ENCODE measurements at places on chromosomes 12 and 14.
A peak's percentile ranks its signal among the peaks of the same experiment; 100 is the strongest.

DNA sequence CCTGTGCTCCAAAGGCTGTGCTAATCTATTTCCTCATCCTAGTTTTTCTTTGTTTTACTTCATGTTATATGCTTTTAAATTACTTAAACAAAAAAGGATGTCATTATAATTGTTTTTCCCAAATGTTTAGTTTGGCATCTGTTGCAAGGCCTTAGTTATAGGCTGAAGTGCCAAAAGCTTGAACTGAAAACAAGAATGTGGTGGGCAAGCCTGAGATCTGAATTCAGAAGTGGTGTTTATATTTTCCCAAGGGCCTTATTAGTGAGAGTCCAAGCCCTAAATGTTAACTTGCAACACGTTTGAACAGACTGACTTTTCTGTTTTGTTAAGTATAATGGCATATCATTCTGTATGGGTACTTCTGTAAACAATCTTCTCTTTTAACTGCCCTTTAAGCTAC lies 326.8 kb downstream of the CCDC91 start:
- DNase-seq, result no peak

DNA sequence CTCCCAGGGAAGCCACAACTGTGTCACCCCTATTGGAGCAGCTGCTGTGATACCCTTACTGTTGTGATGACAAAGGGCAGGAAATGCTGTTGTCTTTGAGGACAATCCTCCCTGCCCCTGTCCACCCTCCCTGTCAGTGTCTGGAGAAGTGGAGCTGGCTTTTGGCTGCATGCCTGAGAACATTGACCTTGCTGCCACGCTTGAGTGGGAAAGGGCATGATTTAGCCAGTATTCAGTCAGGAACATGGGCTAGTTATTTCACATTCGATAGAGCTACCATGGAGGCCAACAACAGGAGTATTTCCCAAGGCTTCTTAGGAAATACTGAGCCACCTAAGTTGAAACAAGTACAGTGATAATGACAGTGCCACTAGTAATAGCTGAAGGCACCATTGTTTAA lies 59.4 kb downstream of the MYRFL start:
- DNase-seq, result no peak

- DNase-seq, result no peak
Measured at GRCh38 chr14:89451229-89451628, 34.2 kb upstream of the FOXN3 start.

GRCh38 chr12:117466677-117467362 lies 105.4 kb upstream of the NOS1 start:
- no peak for DNase-seq

GRCh38 chr12:51669996-51670395 lies 79.0 kb downstream of the SCN8A start:
- no peak for DNase-seq

- no peak for DNase-seq
Measured at GRCh38 chr14:35374263-35374712, 30.3 kb downstream of the NFKBIA start.

GRCh38 chr14:106691601-106692291 lies 1165.4 kb downstream of the TMEM121 start:
- no peak for DNase-seq

DNA sequence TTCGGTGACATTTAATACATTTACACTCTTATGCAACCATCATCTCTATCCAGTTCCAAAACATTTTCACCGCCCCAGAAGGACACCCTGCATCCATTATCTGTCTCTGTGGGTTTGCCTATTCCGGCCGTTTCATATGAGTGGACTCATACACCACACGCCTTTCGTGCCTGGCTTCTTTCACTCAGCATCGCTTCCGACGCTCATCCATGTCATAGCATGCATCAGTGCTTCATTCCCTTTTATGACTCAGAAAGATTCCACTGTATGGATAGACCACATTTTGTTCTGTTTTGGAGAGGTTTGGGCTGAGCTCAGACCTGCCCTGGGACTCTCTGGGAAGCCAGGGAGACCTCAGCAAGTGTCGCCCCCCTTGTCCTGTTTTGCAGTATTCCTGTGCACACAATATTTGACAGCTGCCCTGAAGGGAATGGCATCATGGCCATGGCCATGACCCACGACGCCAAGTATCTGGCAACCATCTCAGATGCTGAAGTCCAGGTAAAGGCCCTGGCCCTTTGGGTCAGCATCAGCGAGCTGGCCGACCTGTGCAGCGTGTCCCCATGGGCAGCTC lies 23.8 kb downstream of the CFAP251 start:
- no peak for DNase-seq

DNA sequence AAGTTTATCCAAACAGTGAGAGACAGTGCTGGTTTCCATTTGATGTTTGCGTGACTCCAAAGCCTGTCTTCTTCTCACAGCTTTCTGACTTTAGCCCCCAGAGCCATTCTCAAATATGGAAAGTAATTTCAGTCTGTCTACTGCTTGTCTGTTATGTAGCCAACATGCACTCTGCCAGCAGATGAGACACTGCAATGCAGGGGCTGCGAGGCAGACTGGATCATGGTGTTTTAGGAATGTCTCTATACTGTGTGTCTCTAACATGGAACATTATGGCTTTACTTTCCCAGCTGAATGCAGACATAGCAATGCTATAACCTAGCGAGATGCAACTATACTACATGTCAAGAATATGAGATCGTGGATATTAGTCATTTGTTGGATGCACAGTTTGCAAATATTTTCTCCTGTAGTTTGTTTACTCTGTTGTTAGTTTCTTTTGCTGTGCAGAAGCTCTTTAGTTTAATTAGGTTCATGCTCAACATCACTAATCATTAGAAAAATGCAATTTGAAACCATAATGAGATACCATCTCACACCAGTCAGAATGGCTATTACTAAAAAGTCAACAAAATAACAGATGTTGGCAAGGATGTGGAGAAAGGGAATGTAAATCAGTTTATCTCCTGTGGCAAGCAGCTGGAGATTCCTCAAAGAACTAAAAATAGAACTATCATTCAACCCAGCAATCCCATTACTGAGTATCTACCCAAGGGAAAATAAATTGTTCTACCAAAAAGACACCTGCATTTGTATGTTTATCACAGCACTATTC lies 235.8 kb upstream of the TMTC1 start:
- no peak for DNase-seq

GRCh38 chr12:52278575-52279421 lies 4.4 kb downstream of the KRT86 start:
- DNase-seq, result peak; percentile 64

DNA sequence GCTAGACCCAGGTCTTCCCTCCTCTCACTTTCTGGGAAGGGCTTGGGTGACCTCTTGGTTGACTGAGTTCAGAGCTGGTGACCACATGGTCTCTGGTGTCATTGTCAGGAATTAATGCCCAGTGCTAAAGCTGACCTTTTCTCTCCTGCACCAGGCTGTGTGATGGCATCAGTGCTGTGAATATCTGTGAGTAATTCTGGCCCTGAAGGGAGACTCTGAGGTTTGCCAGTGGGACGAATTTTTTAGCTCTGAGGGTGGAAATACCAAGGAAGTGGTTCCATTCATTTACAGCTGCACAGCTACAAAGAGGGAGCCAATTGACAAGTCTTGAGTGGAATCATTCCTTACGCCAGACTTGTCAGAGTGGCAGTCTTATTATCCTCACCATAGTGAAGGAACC lies 6.2 kb upstream of the KRT86 start:
- DNase-seq, result no peak

- no peak for DNase-seq
Measured at GRCh38 chr12:12563290-12563928, 746 bp upstream of the DUSP16 start.

- DNase-seq, result no peak
Measured at GRCh38 chr12:23049180-23049579, 424.2 kb downstream of the ETNK1 start.

- DNase-seq, result no peak
Measured at GRCh38 chr12:122142857-122143256, 31.2 kb downstream of the IL31 start.

GRCh38 chr12:27276275-27276674 lies 32.2 kb downstream of the STK38L start:
- DNase-seq, result no peak

GRCh38 chr14:61308198-61308597 lies 13.2 kb upstream of the PRKCH start:
- no peak for DNase-seq

- DNase-seq, result no peak
Measured at GRCh38 chr14:34502545-34503225, 36.8 kb downstream of the EAPP start.

DNA sequence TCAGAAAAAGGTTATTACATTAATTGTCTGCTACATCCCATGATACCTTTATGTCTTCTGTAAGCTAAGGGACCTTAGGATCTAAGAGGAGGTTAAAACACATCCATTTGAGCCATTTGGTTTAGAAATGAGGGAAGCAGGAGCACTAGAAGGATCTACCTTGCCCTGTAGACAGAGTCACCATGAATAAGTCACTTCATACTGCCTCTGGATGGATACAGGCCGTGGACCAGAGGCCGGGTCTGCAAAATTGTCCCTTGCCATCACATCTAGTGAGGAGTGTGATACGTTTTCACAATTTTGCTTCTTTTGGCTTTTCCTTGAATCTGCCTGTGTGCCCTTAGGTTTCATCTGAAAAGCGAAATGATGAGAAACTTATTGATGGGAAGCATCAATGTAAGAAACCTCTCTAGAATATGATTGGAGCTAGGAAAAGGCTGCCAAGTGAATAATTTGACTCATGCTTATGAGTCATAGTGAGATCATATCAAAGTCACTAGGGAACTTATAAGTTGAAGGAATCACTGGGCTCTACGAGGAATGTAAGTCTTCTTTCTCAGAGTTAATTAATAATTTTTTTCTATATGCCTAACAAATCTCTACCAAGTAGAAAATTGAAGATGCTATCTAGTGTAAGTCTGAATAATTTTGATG lies 10.8 kb downstream of the GLRX5 start:
- DNase-seq, result no peak

GRCh38 chr14:72753879-72754400 lies 140.0 kb downstream of the DPF3 start:
- DNase-seq, result no peak

DNA sequence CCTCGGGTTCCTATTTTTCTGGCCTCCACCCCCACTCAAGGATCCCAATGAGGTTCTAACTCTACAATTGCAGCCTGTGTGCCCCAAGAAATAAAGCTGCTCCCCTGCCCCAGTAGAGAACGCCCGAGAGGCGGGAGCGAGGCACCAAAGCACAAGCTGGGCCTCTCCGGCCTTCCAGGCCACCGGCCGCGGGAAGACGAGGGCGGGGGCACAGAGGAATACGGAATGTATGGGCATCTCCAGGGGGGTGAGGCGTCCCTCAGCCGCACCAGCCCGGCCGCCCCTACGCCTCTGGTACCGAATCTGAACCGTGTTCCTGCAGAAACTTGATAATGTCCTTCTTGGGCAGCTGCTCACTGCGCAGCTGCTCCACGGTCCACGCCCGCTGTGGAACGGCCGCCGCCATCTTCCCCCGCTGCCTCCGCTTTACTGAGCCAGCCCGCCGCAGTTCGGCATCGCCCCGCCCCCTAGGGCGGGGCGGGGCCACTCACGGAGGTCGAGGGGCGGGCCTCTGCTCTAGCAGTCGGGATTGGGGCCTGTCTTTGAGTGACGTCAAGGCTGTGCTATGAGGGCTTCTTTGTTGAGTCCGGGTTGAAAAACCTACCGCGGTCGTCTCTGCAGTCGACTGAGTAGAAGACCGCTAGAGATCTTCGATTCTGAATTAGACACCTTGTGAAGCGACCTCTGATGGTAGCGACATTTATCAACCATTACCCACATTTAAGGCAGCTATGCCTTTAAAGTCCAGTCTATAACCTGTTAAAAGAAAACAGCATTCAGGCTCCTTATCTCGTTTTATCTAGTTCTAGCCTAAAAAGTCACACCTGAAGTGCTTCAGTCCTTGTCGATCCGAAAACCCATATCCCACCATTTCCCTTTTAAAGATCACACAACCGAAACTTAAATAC lies at the start of gene FKBP3:
TSS of gene FKBP3 (minus strand) at position 431 of the 908 bp plus-strand sequence. CDS start at position 406, 25 bp downstream.
- DNase-seq, result peak; percentile 69

GRCh38 chr14:67440513-67440912 lies 28.5 kb upstream of the PLEK2 start:
- no peak for DNase-seq

GRCh38 chr14:96274122-96274521 lies 18.1 kb downstream of the BDKRB1 start:
- no peak for DNase-seq

DNA sequence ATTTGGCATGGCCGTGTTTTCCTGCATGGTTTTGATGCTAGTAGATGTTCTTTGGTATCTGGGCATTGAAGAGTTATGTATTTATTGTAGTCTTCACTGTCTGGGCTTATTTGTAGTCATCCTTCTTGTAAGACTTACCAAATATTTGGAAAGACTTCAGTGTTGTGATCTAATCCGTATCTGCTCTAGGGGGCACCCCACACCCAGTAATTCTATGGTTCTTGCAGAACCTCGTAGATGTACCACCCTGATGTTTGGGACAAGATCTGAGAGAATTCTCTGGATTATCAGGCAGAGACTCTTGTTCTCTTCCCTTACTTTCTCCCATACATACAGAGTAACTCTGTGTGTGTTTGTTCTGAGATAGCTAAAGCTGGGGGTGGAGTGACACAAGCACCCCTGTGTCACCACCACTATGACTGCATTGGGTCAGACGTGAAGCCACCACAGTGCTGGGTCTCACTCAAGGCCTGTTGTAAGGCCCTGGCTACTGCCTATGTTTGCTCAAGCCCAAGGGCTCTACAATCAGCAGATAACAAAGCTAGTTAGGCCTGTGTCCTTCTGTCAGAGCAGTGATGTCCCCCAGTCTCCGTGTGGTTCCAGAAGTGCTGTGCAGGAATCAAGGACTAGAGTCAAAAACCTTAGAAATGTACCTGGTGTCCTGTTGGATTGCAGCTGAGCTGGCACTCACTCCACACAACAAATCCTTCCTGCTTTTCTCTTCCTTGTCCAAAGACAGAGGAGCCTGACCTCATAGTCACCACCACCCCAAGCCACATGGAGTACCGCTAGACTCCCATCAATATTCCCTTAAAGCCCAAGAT lies 9.6 kb downstream of the RDH16 start:
- no peak for DNase-seq

- no peak for DNase-seq
Measured at GRCh38 chr12:120006258-120006975, 17.4 kb downstream of the BICDL1 start.

DNA sequence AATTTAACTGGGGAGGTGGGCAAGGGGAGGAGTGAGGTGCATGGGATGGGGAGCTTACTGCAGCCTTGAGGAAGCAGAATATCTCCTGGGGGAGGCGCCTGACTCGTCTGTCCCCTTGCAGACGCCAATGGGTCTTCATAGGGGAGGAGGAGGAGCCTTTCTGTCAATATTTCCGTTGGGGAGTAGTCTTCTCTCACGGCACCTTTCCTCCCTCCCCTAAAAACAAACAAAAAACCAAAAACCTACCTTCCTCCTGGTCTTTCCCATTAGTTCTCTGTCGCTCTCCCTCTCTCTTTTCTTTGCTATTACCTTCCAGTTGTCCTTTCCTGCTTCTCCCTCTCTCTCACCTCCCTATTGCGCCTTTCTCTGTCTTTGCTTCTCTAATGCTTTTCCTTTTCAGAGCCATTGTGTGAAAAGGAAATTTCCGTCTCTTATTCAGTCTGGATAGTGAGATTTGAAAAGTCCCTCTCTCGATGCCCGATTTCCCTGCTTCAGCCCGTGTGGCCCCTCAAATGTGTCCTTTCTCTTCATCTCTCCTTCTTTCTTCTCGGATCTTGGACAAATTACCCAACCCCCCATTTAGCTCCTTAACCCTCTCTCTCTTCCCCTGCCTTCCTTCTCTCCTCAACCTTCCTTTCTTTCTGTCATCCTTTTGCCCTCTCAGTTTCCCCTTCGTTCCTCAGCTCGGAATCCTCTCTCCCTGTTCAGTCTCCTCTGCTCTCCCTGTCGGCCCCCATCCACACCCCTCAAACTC lies 5.9 kb downstream of the GPR84 start:
- no peak for DNase-seq

GRCh38 chr14:69928111-69928523 lies 48.9 kb downstream of the SMOC1 start:
- DNase-seq, result no peak

GRCh38 chr14:58059126-58059525 lies 92.9 kb downstream of the ARMH4 start:
- no peak for DNase-seq
